Stimulated activated CD8-positive, alpha-beta memory T cell treated with anti-CD3 and anti-CD28 coated beads, Interleukin-15, amount 100 ng/mL, for 48 hours (primary cell): ENCODE measurements at places on chromosomes 1 and 21.

DNA sequence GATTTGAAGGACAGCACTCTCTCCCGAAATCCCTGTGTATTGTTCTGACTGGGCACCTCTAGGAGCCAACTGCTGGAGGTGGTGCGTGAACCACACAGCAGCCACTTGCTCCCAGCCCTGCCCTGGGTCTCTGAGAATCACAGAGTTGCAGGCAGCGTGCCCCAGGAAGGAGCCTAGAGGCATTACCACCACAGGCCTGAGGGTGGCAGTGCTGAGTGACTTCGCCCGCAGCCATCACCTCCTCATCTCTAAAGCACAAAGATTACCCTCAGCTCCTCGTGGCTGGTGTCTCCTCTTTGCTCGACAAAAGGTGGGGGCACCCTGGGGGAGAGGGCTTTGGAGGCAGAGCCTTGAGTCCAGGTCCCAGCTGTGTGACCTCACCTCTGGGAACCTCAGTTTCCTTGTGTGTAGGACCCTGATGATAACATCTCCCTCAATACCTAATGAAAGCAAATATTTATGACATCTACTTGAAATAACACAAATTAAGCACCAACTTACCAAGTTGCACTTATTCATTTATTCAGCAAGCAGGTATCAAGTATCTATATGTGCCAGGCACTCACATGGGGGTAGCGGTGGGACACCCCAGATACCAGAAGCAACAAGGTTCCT lies 86.3 kb downstream of the VWA5B1 start:
- peak; percentile 25 for DNase-seq

- DNase-seq: no peak
These were observed at the start of gene SLAMF1 for GRCh38 chr1:160646711-160647328. Gene SLAMF1 (minus strand): TSS chr1:160647044. CDS start chr1:160646945, 99 bp downstream.

DNA sequence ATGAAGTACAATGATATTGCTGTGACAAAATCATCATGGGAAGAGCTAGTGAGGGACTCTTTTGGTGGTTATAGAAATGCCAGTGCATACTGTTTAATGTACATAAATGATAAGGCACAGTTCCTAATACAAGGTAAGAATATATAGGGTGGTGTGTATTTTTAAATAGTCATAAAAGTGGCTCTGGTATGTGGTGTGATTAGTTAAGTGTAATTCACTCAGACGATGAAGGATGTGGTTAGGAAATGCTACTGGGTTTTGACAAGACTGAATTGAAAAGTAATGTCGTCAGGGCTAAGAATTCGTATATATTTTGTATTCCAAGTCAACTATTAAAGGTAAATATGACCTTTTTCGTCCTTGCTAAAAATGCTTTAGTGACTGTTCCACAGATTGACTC lies 101.7 kb downstream of the USP25 start:
- DNase-seq: no peak

GRCh38 chr1:67399199-67399993 lies 30.8 kb downstream of the SERBP1 start:
- no peak for DNase-seq

GRCh38 chr1:64171797-64172281 lies 31.6 kb upstream of the UBE2U start:
- DNase-seq: no peak

- DNase-seq: no peak
These were observed 32.2 kb upstream of the KHDRBS1 start for GRCh38 chr1:31981456-31981839.

DNA sequence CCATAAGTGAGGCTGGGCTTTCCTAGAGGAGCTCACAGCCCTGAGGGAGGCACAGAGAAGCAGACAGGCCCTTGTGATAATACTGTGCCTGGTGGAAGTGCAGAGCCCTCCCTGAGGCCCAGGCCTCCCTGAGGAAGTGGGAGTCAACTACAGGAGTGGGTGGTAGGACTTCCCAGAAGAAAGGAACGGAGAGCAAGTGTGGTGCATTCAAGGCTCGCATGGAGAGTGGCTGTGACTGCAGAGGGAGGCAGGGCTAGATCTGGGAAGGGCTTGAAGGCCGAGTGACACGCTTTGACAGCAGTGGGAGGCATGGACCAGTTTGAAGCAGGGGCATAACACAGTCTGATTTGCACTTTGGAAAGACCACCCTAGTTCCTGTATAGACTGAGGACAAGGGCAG lies 37.3 kb downstream of the AZIN2 start:
- no peak for DNase-seq

- DNase-seq: no peak
These were observed 22.5 kb upstream of the HTR1D start for GRCh38 chr1:23239638-23240295.

- peak; percentile 39 for DNase-seq
These were observed 23.3 kb downstream of the CNIH4 start for GRCh38 chr1:224380003-224380402.

DNA sequence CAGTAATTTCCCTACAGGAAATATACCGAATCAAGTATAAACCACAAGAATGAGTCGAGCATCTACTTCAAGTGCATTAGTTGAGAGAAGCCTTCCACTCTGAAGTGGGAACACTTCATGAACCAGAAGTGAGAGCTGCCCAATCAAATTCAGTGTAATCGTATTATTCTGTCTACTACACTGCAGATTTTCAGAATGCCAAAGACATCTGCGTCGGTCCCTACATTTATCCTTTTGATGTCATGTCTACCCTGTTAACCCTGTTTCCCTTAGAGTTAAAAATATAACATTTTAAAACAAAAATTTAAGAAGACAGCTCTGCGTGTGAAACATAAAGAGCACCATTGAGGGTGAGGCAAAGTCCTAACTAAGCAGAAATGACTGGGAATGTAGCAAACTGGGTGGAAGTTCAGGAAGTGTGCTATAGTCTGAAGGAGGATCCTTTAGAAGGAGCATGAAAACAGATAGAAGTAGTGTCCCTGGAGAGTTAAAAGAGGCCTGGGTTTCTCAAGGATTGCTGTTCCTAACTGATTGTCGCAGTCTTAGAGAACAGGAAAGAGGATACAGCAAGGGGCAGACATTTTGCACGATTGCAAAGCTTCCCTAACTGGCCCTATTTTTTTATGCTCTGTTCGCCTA lies 291.2 kb downstream of the PTPRC start:
- DNase-seq: no peak
